ENCODE measurements at places on chromosomes 7 and 10. TPM values are rescaled to one million over a fixed set of nuclear protein-coding genes. Genes with fewer than 3 reads are reported as not detected.

IFT22 gene
- total RNA-seq = 15.2 TPM

GRCh38 chr10:92238586-92239098 lies 52.2 kb downstream of the CPEB3 start:
- peak overlapping the region; percentile 85 for H3K27ac ChIP-seq
- H3K27me3 ChIP-seq = no peaks in the 10 kb centered on the region
- H3K4me1 ChIP-seq = peaks cover 39% of the 10 kb centered on the region
- H3K4me3 ChIP-seq = peak overlapping the region; percentile 72
- DNase-seq = no peak
- H3K36me3 ChIP-seq = no peaks in the 10 kb centered on the region

DNA sequence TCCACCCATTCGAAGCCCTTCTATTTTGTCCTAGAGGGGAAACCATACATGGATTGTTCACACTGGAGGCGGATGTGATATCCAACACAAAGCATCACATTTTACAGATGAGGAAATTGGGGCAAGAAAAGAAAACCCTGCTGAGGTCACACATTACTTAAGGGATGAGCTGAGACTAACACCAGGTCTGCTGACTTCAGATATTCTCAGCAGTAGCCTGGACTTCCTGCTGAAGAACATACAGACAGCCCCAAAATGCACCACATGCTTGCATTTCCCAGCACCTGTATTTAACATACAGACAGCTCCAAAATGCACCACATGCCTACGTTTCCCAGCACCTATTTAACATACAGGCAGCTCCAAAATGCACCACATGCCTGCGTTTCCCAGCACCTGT lies 11.2 kb downstream of the GIMAP5 start:
- no peaks in the 10 kb centered on the region for H3K4me1 ChIP-seq
- DNase-seq = no peak
- H3K27ac ChIP-seq = no peak overlapping the region
- H3K36me3 ChIP-seq = no peaks in the 10 kb centered on the region

DNA sequence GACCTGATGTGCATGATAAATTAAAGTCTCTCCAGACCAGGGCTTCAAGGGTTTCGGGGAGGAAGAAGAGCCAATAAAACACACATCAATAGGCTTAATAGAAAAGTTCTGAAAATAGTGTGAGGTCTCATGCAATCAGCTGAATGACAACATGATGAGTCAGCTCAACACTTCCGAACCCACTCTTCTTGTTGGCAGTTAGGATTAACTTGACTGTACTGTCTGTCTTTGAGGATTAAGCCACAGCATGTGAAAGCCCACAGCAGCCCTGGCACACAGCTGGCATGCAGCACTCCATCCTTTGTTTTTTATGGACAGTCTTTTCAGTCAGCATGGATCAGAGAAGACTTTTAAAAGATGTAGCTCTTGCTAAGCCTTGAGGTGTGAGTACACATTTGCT lies 526.9 kb upstream of the VSTM2A start:
- no peak overlapping the region for H3K4me3 ChIP-seq
- H3K36me3 ChIP-seq = no peaks in the 10 kb centered on the region
- H3K27me3 ChIP-seq = no peaks in the 10 kb centered on the region

GRCh38 chr7:103915680-103916357 lies 73.6 kb downstream of the RELN start:
- DNase-seq = no peak
- H3K4me1 ChIP-seq = no peaks in the 10 kb centered on the region
- H3K4me3 ChIP-seq = no peak overlapping the region
- no peak overlapping the region for H3K27ac ChIP-seq

EPO gene
- not detected for total RNA-seq
